Activated CD8-positive, alpha-beta memory T cell treated with anti-CD3 and anti-CD28 coated beads, Interleukin-2, amount 10 ng/mL, durations not matched to agents 7 days and 5 days (primary cell): ENCODE measurements at places on chromosomes 7 and 10.

- DNase-seq, result no peak
- no peak overlapping the region for H3K4me3 ChIP-seq
- H3K36me3 ChIP-seq, result peaks cover 24% of the 10 kb centered on the region
Measured at GRCh38 chr10:74921744-74922143, 95.3 kb downstream of the KAT6B start.

- DNase-seq, result no peak
- H3K27me3 ChIP-seq, result peaks cover 8% of the 10 kb centered on the region
- peaks cover 7% of the 10 kb centered on the region for H3K4me1 ChIP-seq
- no peak overlapping the region for H3K27ac ChIP-seq
- peaks cover 15% of the 10 kb centered on the region for H3K36me3 ChIP-seq
- H3K4me3 ChIP-seq, result no peak overlapping the region
Measured at GRCh38 chr7:130461272-130461671, 20.5 kb upstream of the CEP41 start.

- H3K27ac ChIP-seq, result no peak overlapping the region
- H3K36me3 ChIP-seq, result no peaks in the 10 kb centered on the region
- no peak overlapping the region for H3K4me3 ChIP-seq
- DNase-seq, result no peak
Measured at GRCh38 chr10:129134371-129134770, 332.7 kb upstream of the MGMT start.

DNA sequence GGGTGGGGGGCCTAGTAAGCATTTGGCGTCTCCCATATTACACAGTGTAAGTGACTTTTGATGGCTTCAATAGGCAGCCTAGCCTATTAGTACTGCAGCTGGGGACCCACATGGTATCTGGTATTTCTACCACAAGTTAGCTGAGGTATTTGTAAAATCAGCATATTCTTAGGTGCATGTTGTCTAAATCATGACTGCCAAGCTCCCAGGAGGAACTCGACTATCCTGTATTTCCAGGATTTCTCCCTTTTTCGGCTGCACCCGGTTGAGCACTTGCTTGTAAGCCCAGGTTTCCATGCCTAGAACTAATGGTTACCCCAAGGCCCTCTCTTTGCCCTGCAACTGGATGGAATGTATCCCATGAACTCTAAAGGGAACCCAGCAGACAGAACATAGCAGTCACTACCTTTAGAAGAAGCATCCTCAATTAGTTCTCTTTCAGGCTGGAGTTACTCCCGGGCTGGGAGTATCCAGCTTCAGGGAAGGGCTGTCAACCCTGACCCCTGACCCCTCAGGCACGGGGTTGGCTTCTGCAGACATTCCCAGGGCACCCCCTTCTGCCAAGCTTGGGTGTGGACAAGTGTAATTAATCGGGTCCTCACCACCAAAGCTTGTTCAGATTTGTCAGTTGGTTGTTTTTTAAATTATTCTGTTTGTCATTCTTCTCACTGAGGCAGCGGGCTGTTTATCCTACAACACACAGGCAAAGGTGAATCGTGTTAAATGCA is 90.3 kb upstream of the PARD3 start:
- H3K27ac ChIP-seq, result no peak overlapping the region
- no peaks in the 10 kb centered on the region for H3K4me1 ChIP-seq
- no peak overlapping the region for H3K4me3 ChIP-seq
- DNase-seq, result no peak
- H3K36me3 ChIP-seq, result no peaks in the 10 kb centered on the region
- no peaks in the 10 kb centered on the region for H3K27me3 ChIP-seq

- DNase-seq, result peak; percentile 42
- H3K4me3 ChIP-seq, result no peak overlapping the region
- no peaks in the 10 kb centered on the region for H3K27me3 ChIP-seq
- no peaks in the 10 kb centered on the region for H3K36me3 ChIP-seq
- H3K4me1 ChIP-seq, result peaks cover 2% of the 10 kb centered on the region
Measured at GRCh38 chr10:46553238-46554049, 3.0 kb downstream of the GPRIN2 start.

DNA sequence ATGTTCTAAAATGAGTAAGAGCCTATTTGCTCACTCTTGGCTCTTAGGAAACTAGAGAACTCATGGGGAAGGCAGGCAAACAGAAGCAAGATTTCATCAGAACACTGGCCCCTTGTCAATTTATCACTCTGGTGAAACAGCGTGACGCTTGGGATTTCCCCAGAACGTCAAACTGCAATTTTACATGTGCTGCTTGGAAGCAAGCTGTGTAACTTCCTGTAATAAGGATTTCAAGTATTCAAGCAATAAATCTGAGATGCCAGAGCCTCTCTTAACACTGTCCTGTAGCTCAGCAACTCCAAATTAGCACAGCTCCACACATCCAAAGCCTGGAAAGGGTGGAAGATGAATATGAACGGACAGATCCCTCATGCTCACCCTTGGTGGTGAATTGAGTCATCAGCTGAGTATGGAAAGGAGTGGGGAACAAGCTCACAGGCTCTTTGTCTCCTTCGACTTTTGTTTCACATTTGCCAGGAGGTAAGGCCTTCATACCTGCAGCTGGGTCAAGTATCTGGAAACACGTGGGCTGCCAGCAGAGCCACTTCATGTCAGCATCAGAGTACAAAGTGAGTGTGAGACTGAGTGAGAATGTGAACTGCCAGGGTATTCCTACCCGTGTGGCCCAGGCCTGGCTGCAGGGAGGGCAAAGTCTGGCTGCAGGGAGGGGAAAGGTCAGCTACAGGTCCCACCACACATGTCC is 140.4 kb upstream of the NAMPT start:
- no peaks in the 10 kb centered on the region for H3K27me3 ChIP-seq
- peaks cover 46% of the 10 kb centered on the region for H3K4me1 ChIP-seq
- H3K36me3 ChIP-seq, result no peaks in the 10 kb centered on the region
- peak overlapping the region; percentile 75 for H3K27ac ChIP-seq
- H3K4me3 ChIP-seq, result no peak overlapping the region

DNA sequence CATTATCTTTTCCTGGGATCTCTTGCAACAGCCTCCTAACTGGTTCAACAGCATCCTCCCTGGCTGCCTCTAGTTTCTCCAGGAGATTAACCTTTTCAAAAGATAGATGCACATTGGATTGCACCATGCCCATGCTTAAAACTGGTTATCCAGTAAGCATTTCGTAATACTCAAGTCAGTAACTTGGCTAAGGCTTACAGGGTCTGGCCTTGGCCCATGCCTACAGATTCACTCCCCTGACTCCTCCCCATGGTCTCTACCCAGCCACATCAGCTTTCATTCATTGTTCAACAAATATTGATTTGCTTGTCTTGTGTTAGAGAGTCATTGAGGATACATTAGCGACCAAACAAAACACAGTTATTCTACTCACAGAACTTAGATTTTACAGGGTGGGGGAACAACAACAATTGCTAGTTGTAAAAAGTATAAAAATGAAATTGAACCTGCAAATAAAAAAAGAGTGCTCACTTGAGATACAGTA is 1.8 kb upstream of the KIF20B start:
- peaks cover 13% of the 10 kb centered on the region for H3K36me3 ChIP-seq
- DNase-seq, result no peak
- peak overlapping the region; percentile 54 for H3K4me3 ChIP-seq
- H3K27me3 ChIP-seq, result no peaks in the 10 kb centered on the region
- H3K27ac ChIP-seq, result no peak overlapping the region

DNA sequence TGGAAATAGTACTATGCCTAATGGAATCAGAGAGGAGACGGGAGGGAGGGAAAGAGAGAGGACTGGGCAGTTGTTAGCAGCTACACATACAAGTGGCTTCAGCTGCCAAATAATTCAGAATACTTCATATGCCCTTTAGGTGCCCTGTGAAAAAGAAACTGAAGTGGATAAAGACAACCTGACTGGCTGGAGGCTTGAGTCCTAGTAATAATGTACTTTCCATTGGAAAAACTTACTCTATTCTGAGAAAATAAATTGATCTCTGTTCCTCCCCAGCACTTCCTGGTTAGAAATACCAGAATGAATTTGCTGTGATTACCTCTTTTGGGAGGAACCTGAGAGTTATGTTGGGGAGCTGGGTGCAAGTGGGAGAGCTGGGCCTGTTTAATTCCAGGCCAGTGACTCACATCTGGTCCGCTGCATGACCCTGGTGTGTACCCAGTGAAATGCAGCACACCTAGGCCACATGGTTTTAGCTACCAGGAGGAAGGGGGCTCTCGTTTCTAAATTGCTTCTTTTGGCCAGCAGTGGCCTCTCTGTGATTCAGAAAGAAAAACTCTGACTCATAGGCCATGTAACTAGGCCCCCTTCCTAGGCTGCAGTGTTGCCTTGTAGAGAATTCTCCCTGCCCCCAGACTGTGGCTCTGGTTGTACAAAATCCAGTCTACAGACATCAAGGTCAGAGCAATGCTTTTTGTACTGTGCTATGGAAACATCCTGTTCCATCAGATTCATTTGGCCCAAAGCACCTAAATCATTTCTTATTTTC is 6.5 kb downstream of the AGFG2 start:
- peaks cover 21% of the 10 kb centered on the region for H3K36me3 ChIP-seq
- peaks cover 97% of the 10 kb centered on the region for H3K4me1 ChIP-seq
- peak overlapping the region; percentile 99 for H3K4me3 ChIP-seq
- peak overlapping the region; percentile 95 for H3K27ac ChIP-seq
- DNase-seq, result peak; percentile 81

- no peak for DNase-seq
- peak overlapping the region; percentile 62 for H3K27ac ChIP-seq
- peaks cover 13% of the 10 kb centered on the region for H3K4me1 ChIP-seq
- peaks cover 1% of the 10 kb centered on the region for H3K36me3 ChIP-seq
- H3K27me3 ChIP-seq, result no peaks in the 10 kb centered on the region
Measured at GRCh38 chr7:12796397-12797127, 109.1 kb downstream of the ARL4A start.

DNA sequence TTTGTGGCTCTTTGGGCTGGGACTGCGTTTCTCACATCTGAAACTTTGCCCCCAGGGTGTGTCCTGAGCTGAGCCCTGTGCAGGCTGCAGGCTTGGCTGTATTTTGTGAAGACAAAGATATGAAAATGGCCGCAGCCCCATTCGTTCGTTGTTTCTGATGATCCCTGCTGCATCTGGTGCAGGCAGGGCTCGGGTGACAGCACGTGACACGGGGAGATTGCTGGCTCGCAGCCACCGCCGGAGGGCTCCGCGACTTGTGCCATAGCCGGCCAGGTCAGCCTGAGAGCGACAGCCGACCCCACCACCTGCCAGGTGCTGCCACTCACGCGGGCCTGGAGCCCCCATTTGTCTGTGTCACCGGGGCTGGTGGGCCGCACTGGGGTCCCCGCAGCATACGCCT is 81.3 kb downstream of the ZRANB1 start:
- no peak overlapping the region for H3K4me3 ChIP-seq
- H3K27me3 ChIP-seq, result peaks cover 13% of the 10 kb centered on the region
- no peaks in the 10 kb centered on the region for H3K4me1 ChIP-seq
- H3K36me3 ChIP-seq, result no peaks in the 10 kb centered on the region
- DNase-seq, result no peak
- no peak overlapping the region for H3K27ac ChIP-seq

GRCh38 chr7:118974836-118975235 is 750.3 kb downstream of the ANKRD7 start:
- no peaks in the 10 kb centered on the region for H3K36me3 ChIP-seq
- no peak for DNase-seq
- no peaks in the 10 kb centered on the region for H3K4me1 ChIP-seq
- H3K27me3 ChIP-seq, result no peaks in the 10 kb centered on the region
- no peak overlapping the region for H3K4me3 ChIP-seq

DNA sequence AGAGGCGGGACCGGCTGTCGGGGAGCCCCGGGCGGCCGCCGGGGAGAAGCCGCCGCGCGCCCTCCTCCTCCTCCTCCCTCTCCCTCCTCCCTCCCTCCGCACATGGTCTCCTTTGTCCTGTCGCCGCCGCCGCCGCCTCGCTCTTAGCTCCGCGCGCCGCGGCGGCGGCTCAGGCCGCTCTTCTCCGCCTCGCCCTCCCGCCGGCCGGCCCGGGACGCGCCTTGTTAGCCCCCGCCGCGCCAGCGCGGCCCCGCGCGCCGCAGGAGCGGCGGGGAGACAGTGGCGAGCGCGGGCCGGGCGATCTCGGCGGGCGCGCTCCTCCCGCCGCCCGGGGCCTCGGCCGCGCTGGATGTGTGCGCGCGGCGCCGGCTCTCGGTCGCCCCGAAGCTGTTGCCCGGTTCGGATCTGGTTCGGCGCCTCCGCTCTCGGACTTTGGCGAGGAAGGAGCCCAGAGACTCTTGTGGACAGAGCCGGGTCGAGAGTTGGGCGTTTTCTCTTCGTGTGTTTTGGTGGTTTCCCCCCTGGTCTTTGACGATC is 437.4 kb upstream of the GALNT17 start:
- DNase-seq, result no peak
- H3K36me3 ChIP-seq, result no peaks in the 10 kb centered on the region
- peak overlapping the region; percentile 89 for H3K4me3 ChIP-seq

DNA sequence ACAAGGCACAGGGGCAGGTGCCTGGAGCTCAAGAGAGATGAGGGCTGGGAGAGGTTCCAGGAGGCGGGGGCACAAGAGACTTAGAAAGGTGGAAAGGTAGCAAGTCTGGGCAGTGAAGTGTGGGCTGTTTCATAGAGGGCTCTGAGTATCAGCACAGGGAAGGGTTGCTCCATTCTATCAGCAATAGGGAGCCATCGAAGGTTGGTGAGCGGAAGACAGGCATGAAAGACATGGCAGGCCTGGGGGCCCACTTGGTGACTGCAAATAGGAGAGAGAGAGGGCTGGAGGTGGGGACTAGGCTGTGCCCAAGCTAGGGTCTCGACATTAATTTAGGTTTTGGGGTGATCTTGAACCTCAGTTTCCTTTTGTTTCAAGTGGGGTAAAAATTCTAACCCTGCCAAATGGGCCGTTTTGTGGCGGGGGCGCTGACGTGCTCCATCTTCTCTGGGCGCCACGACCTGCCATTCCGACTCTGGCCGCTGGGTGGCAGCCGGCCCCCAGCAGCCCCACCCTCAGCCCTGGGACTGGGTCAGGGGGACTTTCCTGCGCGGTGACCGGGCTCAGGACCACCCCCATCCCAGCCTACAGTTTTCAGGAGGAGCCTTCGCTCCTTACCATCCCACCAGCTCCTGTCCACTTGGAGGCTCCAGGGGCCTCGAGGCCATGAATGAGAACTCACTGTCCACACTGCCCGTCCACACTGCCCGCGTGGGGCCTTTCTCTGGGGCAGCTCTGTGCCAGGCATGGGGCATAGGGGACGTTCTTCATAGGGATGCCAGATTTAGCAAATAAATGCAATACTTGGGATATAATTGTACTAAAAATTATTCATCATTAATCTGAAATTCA is 37.2 kb upstream of the PCBD1 start:
- peaks cover 4% of the 10 kb centered on the region for H3K4me1 ChIP-seq
- H3K36me3 ChIP-seq, result no peaks in the 10 kb centered on the region

DNA sequence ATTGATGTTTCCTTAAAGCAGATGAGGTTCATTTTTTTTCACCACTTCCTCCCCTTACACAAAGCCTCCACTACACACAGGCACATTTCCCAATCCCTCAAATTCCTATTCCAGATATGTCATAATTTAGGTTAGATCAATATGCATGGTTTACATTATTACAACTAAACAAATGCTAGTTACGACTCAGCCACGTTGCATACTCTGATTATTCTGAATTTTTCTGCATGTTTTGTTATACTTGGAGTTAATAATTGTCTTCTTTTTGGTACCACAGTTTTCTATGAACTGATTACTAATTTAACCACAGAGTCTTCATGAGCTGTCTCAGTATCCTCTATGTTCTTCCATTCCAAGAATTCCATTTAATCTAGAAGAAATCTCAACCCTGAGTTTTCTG is 4.4 kb upstream of the BICC1 start:
- no peak overlapping the region for H3K27ac ChIP-seq
- peaks cover 4% of the 10 kb centered on the region for H3K4me1 ChIP-seq
- peaks cover 17% of the 10 kb centered on the region for H3K27me3 ChIP-seq
- DNase-seq, result no peak
- peaks cover 3% of the 10 kb centered on the region for H3K36me3 ChIP-seq
